ENCODE measurements at places on chromosomes 12 and 14.

DNA sequence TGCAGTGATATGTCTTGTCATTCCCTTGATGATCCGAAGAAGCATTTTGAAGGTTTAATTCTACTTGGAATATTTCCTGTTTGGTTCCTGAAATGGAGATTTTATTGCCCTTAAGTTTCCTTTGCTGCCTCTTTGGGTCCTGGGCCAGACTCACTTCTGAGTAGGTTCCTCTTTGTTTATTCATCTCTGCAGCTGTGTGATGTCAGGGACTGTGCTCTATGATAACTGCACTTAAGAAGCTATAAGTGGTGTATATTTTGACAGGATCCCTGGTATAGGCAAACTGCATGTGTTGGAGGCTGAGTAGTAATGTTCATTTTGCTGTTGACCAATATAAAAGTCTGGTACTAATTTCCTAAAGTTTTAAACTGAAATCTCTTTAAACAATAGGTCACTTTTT, at the start of gene KLRC4:
Gene KLRC4, minus strand, starts transcription at position 366 of the 400 bp plus-strand sequence. Its CDS starts 182 bp downstream, at position 184.
- DNase-seq = no peak

GRCh38 chr12:98741556-98742265, 96.6 kb downstream of the APAF1 start:
- peak; percentile 41 for DNase-seq

DNA sequence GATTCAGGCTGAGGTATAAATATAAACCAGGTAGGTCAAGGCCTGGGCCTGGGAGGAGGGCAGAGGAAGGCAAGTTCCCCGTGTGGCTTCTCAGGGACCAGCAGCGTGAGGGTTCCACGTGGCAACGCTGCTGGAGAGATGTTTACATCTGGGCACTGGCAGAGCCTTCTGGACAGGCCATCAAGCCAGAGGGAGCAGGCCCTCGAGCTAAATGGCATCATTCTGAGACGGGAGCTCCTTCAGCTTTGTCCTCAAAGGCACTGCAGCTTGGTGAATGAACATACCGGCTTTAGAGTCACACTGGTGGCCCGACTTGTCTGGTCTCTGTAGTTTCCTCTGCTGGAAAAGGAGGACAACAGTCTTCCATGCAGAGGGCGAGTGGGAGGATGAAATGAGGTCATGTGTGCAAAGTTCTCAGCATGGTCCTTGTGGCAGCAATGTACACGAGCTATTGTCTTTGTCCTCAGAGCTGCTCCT, 231.3 kb downstream of the ZFP36L1 start:
- no peak for DNase-seq

GRCh38 chr14:76780875-76781647, 19.8 kb downstream of the VASH1 start:
- DNase-seq = no peak

- DNase-seq = no peak
These were observed 38.5 kb downstream of the GLRX5 start for GRCh38 chr14:95573313-95573712.

- no peak for DNase-seq
These were observed 150.4 kb downstream of the CALM1 start for GRCh38 chr14:90547250-90547649.

DNA sequence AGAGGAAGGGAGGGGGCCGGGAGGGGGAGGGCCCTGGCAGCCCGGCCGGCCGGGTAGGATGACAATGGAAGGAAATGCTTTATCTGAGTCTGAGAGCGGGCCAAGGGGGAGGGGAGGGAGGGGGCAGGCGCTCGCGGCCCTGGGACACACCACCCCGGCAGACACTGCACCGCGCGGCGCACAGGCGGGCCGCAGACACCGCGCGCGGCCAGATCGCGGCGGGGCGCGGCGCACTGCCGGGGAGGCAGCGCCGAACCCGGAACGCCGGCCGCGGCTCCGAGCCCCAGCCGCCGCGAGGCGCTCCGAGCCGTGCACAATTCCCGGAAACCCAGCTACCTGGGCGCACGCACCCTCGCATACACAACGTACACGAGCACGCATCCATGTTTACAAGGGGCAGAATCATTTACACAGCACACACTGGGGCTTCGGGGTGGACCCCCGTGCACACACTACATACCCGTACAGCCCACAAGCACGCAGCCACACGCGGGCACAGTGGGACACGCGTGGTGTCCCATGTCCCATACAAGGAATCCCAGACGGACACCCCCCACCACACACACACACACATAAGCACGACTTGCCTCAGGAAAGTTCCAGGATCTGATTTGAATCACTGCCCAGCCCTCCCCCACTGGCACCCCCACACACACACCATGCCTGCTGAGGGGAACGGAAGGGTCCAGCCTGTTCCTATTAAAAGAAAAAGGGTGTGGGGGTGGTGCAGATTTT, at the start of gene HDAC7:
Gene HDAC7, minus strand, starts transcription at position 8 of the 735 bp plus-strand sequence. CDS start 118 bp downstream, outside the sequence.
- DNase-seq = peak; percentile 74

DNA sequence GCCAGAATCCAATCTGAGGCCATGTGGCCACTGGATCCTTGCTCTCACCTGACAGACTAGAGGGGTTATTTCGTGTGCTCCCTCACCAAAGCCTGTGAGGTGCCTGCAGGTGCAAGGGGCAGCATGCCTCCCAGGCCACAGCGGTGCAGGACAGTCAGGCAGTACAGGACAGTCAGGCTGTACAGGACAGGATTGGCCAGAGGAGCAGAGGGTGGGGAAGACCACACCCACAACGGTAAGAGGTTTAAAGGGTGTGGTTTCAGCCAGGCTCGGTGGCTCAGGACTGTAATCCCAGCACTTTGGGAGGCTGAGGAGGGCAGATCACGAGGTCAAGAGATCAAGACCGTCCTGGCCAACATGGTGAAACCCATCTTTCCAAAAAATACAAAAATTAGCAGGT, 3.1 kb upstream of the BRF1 start:
- DNase-seq = no peak

- DNase-seq = no peak
These were observed 19.3 kb downstream of the ZBTB39 start for GRCh38 chr12:56987011-56987410.

- DNase-seq = no peak
These were observed 8.3 kb downstream of the NDRG2 start for GRCh38 chr14:21016413-21017190.

- peak; percentile 93 for DNase-seq
These were observed 1.1 kb upstream of the ACTR6 start for GRCh38 chr12:100199347-100200149.

DNA sequence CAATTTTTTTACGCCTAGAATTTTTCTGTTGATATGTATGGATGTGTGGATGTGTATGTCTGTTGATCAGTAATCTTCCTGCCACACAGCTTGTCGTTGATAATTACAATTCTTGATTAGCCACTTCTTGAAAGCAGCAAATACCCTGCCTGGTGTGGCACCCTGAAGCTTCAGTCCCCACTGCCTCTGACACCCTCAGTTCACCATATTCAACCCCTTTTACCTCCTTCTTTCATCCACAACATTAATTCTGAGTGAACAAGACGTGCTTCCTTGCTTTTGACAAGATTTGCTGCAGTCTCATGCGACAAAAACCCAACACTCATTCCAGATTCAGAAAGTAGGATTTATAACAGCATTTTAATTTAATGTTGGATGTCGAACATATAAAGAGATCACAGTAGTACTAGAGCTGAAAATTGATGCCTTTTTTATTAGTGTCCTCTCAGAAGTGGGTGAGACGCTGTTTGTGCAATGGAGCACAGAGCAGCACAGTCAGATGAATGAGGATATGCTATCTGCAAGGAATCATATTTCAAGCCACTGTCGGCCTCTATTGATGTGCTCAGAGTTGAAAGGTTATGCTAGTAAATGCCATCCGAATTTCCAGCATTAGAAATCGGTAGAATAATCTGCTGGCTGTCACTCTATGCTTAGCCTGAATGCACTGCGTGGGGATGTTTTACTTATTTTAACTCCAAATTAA, 383.7 kb downstream of the EGLN3 start:
- DNase-seq = no peak

GRCh38 chr14:63737582-63738006, 9.7 kb upstream of the SGPP1 start:
- DNase-seq = no peak

DNA sequence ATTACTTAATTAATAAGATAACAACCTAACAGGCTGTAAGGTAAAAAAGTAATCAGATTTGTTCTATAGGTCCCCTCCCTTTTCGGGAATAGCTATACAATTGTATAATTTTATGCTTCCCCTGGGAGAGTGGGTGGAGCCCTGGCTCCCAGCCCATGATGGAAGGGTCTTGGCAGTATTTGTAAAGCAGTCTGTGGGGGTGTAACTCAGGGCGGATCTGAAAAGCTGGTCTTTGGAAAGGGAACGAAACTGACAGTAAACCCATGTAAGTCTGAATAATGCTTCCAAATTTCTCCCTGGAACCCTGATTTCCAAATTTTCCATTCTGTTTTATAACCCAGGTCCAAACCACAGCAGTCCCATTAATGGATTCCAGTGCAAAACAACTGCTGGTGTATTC, 110.4 kb downstream of the DAD1 start:
- DNase-seq = peak; percentile 83

DNA sequence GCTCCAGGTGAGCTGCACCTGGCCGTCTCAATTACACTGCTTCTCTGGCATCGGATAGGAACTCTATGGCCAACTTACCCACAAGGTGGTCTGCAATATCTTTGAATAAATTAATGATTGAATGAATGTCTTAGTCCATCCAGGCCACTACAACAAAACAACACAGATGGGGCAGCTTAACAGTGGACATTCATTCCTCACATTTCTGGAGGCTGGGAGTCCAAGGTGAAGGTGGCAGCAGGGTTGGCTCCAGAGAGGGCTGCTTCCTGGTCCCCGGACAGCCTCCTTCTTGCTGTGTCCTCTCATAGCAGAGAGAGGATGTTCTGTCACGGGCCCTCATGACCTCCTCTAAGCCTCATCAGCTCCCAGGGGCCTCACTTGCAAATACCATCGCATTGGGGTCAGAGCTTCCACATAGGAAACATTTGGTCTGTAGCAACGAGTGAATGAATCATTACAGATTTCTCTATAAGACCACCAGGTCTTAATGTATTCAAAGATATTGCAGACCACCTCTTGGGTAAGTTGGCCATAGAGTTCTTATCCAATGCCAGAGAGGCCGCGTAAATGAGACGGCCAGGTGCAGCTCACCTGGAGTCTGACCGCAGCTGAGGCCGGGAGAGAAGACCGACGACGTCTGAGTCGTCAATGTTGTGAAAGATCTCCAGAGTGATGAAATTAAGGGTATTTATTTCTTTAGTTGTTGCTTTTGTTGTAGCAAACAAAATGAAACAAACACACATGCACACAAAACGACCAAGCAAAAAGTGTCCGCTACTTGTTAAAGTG, 182.7 kb upstream of the C14orf180 start:
- DNase-seq = no peak

- DNase-seq = no peak
These were observed 49.3 kb downstream of the CDK17 start for GRCh38 chr12:96350982-96351381.

GRCh38 chr14:101351146-101351545, 210.1 kb upstream of the DIO3 start:
- no peak for DNase-seq

- peak; percentile 96 for DNase-seq
These were observed 33.5 kb downstream of the FMNL3 start for GRCh38 chr12:49673446-49674317.

- peak; percentile 88 for DNase-seq
These were observed 22.2 kb upstream of the GPR132 start for GRCh38 chr14:105087308-105087962.

GRCh38 chr12:2171672-2172426, 119.1 kb downstream of the CACNA1C start:
- no peak for DNase-seq

DNA sequence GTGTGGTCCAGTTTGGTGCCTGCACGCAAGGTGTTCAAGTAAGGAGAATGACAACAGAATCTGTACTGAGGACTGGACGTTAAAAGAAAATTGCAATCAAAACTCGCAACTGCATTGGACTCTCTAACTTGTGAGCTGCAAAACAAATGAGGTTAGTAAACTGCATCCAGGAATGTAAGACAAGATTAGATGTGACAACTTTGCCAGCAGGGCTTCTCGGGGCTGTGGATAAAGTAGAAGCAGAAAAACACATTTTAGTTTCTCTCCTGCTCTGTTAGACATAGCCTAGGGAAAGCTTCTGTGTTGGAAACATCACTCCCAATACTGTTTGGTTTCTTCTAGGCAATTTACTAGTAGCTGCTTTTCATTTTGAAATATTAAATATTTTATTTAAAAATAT, 338.2 kb upstream of the NAV3 start:
- DNase-seq = no peak

- DNase-seq = peak; percentile 33
These were observed 118.4 kb upstream of the FZD10 start for GRCh38 chr12:130043685-130044406.

- DNase-seq = no peak
These were observed 40.5 kb downstream of the VEZT start for GRCh38 chr12:95258151-95258550.

GRCh38 chr14:105925615-105926372, 399.4 kb downstream of the TMEM121 start:
- DNase-seq = no peak

All from NCI-H69 (cell line).